Vagina (tissue), 2 donors: ENCODE measurements at places on chromosomes 2 and 18.

DNA sequence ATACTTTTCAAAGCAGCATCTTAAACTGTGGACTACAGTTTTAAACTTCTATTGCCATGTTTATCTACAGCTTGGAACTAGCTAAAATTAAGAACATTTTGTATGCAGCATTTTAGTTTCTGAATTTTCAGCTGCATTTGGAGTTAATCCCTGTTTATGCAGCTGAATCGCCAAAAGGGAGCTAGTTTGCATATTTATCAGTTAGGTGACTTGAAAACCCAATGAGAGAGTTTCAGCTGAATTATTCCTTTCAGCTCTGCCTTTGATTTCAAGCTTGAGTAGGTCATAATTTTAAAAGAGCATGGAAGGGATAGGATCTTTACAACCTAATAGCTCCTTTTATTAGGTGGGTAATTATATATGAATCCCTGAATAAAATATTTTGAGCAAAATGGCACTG lies 692.6 kb downstream of the MBD2 start:
- H3K27ac ChIP-seq: no peak overlapping the region
- no peaks in the 10 kb centered on the region for H3K36me3 ChIP-seq
- no peak overlapping the region for H3K4me3 ChIP-seq
- no peak for DNase-seq
- H3K27me3 ChIP-seq: no peaks in the 10 kb centered on the region

GRCh38 chr2:154203206-154203605 lies 331.5 kb downstream of the GALNT13 start:
- no peak for DNase-seq
- no peak overlapping the region for H3K27ac ChIP-seq
- H3K27me3 ChIP-seq: no peaks in the 10 kb centered on the region
- H3K4me1 ChIP-seq: no peaks in the 10 kb centered on the region

DNA sequence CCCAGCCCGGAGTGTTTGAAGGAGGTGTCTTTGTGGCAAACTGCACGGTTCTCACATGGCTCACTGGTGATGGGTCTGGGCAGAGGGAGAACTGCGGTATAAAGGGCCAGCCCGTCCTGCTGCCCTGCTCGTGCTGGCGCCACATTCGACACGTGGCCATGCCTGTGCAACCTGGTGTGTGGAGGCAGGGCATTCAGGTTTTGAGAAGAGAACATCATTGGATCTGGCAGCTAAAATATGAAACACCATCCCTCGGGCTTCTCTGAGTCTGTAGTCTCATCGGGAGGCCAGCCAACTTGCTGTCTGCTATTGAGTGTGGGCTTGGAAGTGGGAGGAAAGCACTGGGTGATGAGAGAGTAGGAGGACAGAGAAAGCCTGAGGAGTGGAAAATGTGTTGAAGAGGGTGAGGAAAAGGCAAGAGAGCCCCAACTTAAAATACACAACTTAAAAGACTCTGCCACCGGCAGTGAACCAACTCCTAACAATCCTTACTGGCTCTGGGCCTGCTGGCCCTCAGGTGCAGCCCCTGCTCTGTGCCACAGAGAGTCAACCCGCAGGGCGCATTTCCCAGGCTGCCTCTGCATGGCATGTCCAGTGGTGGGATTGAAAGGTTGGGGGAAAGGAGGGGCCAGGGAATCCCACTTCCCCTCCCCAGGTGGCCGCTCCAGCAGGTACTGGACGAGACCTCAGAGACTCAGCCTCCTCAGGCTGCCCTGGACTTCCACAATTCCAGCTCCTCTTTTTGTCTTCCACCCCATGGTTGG lies 112.7 kb upstream of the DLX2 start:
- H3K36me3 ChIP-seq: no peaks in the 10 kb centered on the region
- H3K27me3 ChIP-seq: no peaks in the 10 kb centered on the region
- no peak for DNase-seq

GRCh38 chr2:102065675-102066252 lies 74.0 kb downstream of the IL1R2 start:
- no peak overlapping the region for H3K4me3 ChIP-seq
- H3K27me3 ChIP-seq: no peaks in the 10 kb centered on the region
- peaks cover 62% of the 10 kb centered on the region for H3K4me1 ChIP-seq
- peak; percentile 86 for DNase-seq
- H3K36me3 ChIP-seq: no peaks in the 10 kb centered on the region

- H3K36me3 ChIP-seq: no peaks in the 10 kb centered on the region
- no peak overlapping the region for H3K27ac ChIP-seq
Measured at GRCh38 chr2:80893711-80894110, 589.2 kb upstream of the LRRTM1 start.

GRCh38 chr2:144086965-144087364 lies 433.0 kb downstream of the ZEB2 start:
- no peak for DNase-seq
- H3K27ac ChIP-seq: no peak overlapping the region
- H3K4me3 ChIP-seq: no peak overlapping the region
- H3K4me1 ChIP-seq: no peaks in the 10 kb centered on the region
- H3K27me3 ChIP-seq: no peaks in the 10 kb centered on the region

DNA sequence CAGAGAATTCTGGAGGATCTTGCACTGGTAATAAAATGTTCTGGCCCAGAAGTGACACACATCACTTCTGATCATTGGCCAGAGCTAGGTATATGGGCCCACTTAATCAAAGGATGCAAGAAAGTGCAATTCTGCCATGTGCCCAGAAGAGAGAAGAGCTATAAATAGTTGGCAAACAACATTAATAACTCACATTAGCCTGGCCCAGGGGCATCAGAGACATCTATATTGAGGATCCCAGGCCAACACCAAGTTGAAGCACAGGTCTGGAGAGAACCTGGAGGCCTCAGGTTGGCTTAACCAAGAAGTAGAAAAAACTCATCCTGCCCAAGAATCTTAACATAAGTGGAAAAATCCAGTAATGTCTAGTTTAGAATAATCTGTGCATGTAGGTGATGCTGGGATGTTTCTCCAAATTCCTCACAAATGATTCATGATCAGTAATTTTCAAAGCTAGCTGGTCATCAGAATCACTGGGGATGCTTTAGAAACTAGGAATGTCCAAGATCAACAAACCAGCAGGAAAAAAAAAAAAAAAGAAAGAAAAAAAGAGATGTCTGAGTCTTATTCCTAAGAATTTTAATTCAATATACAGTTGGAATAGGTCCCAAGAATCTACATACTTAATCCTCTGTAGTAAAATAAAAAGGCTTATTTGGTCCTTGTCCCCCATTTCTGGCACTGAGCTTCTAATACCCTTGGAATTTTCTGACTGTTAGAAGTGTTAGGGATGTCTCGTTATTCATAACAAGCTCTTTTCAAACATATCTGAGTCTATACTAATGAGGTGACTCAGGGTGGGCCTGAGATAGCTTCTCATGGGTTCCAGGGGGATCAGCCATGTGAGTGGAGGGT lies 35.0 kb upstream of the EVA1A start:
- no peak overlapping the region for H3K27ac ChIP-seq
- H3K36me3 ChIP-seq: no peaks in the 10 kb centered on the region
- DNase-seq: no peak
- no peaks in the 10 kb centered on the region for H3K27me3 ChIP-seq

GRCh38 chr2:95042472-95043271 lies 17.2 kb downstream of the MAL start:
- H3K27ac ChIP-seq: no peak overlapping the region
- peaks cover 22% of the 10 kb centered on the region for H3K4me1 ChIP-seq
- no peaks in the 10 kb centered on the region for H3K27me3 ChIP-seq
- no peak overlapping the region for H3K4me3 ChIP-seq
- no peaks in the 10 kb centered on the region for H3K36me3 ChIP-seq
- no peak for DNase-seq

GRCh38 chr18:36833120-36833519 lies 4.2 kb downstream of the KIAA1328 start:
- no peak for DNase-seq
- peaks cover 23% of the 10 kb centered on the region for H3K4me1 ChIP-seq
- no peak overlapping the region for H3K4me3 ChIP-seq
- peaks cover 9% of the 10 kb centered on the region for H3K36me3 ChIP-seq
- no peak overlapping the region for H3K27ac ChIP-seq
- H3K27me3 ChIP-seq: no peaks in the 10 kb centered on the region

GRCh38 chr2:85237849-85238565 lies 89.8 kb downstream of the TGOLN2 start:
- H3K4me1 ChIP-seq: peaks cover 23% of the 10 kb centered on the region
- peak overlapping the region; percentile 3 for H3K4me3 ChIP-seq
- no peaks in the 10 kb centered on the region for H3K36me3 ChIP-seq
- H3K27ac ChIP-seq: no peak overlapping the region

DNA sequence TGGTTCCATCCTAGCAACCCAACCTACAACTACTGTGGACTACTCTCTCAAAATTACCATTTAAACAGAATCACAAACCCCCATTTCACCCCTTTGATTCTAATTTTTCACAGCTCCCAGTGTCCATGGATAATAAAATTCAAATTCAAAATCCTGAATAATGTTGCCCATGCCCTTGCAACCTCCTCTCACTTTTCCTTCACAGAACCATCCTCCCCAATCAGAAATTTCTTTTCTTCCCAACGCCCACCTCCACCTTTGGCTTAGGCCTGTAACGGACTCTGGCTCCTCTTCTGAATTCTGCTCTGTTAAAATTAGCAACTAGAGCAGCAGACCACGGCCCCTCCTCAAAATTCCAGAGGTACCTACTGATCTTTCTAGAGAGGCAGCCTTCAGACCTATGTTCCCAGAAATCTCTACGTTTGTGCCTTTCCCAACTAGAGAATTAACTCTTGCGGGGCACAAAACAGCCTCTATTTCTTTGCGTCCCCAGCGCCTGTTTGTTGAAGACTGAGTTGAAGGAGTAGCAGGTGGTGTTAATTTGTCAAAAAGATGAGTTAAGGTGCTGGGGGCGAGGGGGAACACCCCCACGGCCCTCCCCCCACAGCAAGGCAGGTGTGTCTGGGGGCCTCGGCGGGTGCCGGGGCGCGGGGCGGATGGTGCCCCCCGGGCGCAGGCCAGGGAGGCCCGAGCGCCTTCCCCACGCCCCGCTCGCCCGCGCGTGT lies 428 bp upstream of the MAP3K20 start:
- H3K27ac ChIP-seq: peak overlapping the region; percentile 99
- H3K36me3 ChIP-seq: no peaks in the 10 kb centered on the region
- H3K4me1 ChIP-seq: peaks cover 29% of the 10 kb centered on the region
- H3K27me3 ChIP-seq: no peaks in the 10 kb centered on the region

DNA sequence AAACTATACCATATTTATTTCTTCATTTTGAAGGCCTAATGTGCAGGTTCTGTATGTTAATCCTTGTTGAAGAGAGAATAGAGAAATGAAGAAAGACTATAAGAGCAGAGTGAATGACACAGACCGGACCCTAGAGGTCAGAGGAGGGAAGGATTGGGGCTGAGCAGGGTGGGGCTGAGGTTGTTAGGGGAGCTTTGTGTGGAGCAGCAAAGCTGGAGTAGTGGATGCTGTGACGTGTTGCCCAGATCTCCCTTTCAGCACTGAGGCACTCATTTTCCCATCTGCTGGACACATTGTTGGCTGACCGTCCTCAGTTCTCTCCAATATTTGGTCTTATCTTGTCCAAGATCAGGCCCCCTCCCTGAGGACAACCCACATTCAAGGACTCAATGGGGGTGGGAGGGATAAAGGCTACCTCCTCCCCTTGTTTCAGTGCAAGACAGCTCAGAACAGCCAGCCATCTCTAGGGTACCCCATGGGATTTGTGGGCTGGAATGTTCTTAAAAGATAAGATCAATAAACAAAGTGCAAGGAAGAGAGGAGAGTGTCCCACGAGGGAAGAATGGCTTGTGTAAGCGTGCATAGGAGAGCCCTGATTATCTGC lies 143.6 kb downstream of the TDRD15 start:
- H3K4me1 ChIP-seq: peaks cover 19% of the 10 kb centered on the region
- no peaks in the 10 kb centered on the region for H3K27me3 ChIP-seq
- DNase-seq: no peak
- no peaks in the 10 kb centered on the region for H3K36me3 ChIP-seq
- H3K27ac ChIP-seq: no peak overlapping the region
- H3K4me3 ChIP-seq: no peak overlapping the region

DNA sequence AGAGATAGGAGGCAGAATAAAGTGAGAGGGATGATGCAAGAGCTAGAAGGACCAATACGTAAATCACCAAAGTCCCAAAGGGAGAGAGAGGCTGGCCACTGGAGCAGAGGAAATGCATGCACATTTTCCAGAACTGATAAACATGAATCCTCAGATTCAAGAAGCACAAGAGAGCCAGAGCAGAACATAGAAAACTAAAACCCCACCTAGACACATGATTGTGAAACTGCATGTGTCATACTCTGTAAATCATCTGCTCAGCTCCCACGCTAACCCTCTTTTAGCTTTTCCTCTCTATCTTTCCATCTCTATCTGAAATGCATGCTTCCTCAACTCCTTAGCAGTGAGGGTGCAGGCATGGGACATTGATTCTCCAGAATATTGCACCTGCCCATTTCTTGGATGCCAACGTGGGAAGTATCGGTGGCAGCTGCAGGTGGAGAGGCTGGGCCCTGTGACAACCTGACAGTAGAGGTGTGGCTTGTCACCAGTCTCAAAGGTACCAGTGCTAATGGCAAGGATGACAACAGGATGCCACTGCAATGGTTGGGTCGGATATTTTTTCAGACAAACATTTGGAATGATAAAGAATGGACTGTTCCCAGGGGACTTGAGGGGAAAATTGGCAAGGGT lies 89.3 kb upstream of the OTOS start:
- no peaks in the 10 kb centered on the region for H3K27me3 ChIP-seq
- no peak for DNase-seq
- peaks cover 23% of the 10 kb centered on the region for H3K4me1 ChIP-seq
- H3K4me3 ChIP-seq: no peak overlapping the region
- no peak overlapping the region for H3K27ac ChIP-seq

DNA sequence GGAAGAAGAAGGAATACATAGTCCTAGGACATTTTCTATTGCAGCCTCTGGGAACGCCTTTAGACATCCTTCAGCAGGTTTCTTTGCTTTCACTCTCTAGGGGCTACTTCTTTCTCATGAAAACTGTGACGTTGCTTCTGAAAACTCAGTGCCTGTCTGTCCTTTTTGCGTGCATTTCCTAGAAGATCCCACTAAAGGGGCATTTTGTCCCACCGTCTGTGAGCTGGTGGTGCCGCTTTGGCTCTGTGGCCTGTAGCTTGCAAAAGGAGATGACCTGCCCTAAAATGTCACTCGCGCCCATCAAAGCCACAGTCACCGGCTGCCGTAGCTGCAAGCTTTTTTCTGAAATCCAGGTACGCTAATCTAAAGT lies 579 bp downstream of the STAT4 start:
- H3K4me1 ChIP-seq: peaks cover 12% of the 10 kb centered on the region
- H3K27ac ChIP-seq: no peak overlapping the region
- no peak for DNase-seq
- H3K36me3 ChIP-seq: no peaks in the 10 kb centered on the region

GRCh38 chr2:119179991-119180390 lies 21.4 kb upstream of the C1QL2 start:
- H3K4me1 ChIP-seq: no peaks in the 10 kb centered on the region
- DNase-seq: no peak
- H3K27me3 ChIP-seq: no peaks in the 10 kb centered on the region
- no peak overlapping the region for H3K27ac ChIP-seq

- peak within 1 kb of the TSS; percentile 68 for H3K4me3 ChIP-seq
- no peaks in the 10 kb centered on the region for H3K36me3 ChIP-seq
- H3K4me1 ChIP-seq: peaks cover 12% of the 10 kb centered on the region
- no peaks in the 10 kb centered on the region for H3K27me3 ChIP-seq
Measured at GRCh38 chr2:6865346-6866274, at the start of gene CMPK2. CMPK2 (minus strand) TSS chr2:6865907; CDS start chr2:6865696, 211 bp downstream.

DNA sequence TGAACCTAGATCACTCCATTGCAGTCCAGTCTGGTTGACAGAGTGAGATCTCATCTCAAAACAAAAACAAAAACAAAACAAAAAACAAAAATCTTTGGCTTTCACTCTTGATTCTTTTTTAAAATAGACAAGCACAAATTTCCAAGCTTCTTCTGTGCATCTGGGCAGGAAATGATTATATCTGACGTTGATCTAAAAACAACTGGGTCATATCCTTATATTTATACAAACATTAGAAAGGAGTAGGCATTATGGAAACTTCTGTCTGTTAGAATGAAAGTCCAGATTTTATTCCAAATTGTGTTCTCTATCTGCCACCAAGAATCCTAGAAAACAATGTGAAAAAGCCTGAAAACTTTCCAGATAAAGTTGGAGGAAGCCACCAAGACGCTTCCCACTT lies 26.2 kb upstream of the PMAIP1 start:
- no peaks in the 10 kb centered on the region for H3K36me3 ChIP-seq
- DNase-seq: no peak
- no peak overlapping the region for H3K4me3 ChIP-seq
